ENCODE measurements at places on chromosomes 5 and 9.

- DNase-seq: no peak
These were observed 89.7 kb downstream of the KCNT1 start for GRCh38 chr9:135791431-135792267.

- DNase-seq: no peak
These were observed 11.0 kb downstream of the TRIO start for GRCh38 chr5:14153932-14154731.

GRCh38 chr9:12640866-12641636 is 52.1 kb upstream of the TYRP1 start:
- no peak for DNase-seq

DNA sequence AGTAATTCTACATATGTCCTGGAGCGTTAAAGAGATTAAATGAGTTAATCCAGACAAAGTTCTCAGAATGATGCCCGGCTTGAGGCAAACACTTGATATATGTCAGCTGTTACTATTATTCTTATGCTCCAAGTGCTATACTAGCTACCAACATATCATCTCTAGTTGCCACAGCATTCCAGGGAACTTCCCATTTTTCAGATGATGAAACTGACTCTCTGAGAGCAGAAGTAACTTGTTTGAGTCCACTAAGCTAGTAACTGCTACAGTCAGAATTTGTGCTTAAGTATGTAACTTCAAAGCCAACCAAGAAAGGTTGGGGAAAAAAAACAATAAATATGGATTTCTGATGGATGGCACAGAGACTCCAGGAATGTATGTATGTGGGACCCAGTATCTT is 98.1 kb downstream of the CDK5RAP2 start:
- peak; percentile 87 for DNase-seq

DNA sequence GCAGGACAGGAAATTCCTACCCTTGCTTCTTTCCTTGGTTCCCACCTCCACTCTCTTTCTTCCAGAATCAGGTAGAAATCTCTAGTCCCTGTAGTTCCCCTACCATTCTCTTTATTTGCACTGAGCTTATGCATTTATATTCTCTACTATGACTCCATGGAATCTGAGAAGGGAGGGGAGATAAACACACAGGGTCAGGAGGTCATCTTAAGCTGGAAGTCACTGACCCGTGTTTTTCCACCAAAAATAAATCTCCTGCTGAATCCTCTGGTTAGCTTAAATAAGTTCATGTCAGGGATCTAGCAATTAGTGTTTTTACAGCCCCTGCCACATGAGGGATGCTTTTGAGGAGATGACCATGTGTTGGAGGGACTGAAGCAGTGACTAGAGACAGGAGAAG is 3.7 kb downstream of the ACTL7B start:
- DNase-seq: no peak

GRCh38 chr5:116544531-116545241 is 29.9 kb downstream of the SEMA6A start:
- DNase-seq: no peak

GRCh38 chr9:69857131-69857530 is 36.5 kb downstream of the CFAP95 start:
- no peak for DNase-seq

DNA sequence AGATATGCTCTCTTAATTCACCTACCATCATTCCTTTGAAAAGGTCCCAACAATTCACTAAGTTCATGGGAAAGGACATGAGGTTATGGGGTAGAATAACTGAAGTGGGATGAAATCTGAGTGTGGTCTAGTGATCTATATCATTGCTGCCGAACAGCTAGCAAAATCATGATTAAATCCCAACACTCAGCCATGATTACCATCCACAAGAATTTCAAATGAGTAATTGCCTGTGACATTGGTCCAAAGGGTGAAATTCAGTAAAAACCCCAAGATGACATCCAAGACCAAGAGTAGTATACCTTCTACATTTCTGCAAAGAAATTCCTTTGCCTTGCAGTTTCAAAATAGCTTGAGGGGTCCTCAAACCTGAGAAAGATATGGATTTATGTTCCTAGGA is 225.6 kb downstream of the SPOCK1 start:
- no peak for DNase-seq

DNA sequence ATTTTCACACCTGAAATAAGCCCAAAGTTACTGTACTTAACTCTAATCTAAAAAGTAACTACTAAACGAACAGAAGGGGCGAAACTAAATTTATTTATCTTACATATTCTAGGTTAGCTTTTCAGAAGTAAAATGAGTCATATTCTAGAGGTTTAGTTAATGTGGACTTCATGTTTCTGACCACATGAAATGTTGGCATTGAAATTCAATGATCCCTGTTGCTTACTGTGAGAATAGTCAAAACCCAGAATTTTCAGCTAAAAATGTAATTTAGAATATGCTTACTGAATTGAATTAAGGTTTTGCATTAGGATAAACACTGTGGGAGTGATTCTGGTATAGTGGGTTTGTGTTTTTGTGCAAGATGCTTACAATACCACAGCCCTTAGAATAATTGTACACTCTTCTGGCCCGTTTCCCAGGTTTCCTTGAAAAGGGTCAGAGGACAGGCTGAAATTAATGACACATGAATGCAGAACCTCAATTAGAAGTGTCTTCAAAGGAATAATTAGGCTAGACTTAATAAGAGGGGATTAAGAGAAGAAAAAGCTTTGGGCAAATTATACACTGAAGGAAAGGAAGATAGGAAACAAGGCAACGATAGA is 1.4 kb upstream of the SNX18 start:
- DNase-seq: no peak

DNA sequence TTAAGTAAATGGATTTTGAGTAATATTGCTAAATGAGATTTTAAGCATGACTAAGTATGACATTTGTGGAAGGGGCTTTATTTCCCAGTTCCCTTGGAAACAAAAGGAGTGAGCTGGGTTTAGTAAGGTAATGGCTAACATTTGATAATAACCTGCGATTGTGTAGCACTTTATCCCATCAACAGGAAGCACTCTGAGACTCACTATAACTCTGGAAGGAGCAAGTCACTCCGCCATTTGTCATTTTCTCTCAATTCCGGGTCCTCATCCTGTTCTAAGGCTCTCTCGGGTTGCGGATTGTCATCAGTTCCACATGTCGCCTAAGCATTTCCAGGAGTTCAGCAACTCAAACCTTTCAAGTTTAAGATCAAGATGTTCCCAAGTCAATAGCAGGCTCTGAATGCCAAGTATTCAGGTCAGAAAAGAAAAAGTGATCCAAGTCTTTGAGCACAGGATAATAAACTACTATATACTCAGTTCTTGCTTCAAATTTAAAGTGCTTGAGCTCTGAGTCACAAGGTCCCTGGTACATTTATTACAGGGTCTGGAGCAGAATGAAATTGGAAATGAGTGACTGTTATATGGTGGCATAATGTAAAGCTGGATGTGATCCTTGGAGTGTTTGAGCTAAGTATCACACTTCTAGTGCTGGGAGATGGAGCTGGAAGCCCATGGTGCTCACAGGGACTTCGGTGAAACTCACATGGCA is 39.3 kb downstream of the CAPSL start:
- no peak for DNase-seq

- DNase-seq: no peak
These were observed 96.3 kb upstream of the VCAN start for GRCh38 chr5:83375049-83375745.

GRCh38 chr5:145680169-145680568 is 155.0 kb downstream of the PRELID2 start:
- DNase-seq: no peak

GRCh38 chr9:111691672-111692329 is 30.4 kb downstream of the GNG10 start:
- peak; percentile 65 for DNase-seq

DNA sequence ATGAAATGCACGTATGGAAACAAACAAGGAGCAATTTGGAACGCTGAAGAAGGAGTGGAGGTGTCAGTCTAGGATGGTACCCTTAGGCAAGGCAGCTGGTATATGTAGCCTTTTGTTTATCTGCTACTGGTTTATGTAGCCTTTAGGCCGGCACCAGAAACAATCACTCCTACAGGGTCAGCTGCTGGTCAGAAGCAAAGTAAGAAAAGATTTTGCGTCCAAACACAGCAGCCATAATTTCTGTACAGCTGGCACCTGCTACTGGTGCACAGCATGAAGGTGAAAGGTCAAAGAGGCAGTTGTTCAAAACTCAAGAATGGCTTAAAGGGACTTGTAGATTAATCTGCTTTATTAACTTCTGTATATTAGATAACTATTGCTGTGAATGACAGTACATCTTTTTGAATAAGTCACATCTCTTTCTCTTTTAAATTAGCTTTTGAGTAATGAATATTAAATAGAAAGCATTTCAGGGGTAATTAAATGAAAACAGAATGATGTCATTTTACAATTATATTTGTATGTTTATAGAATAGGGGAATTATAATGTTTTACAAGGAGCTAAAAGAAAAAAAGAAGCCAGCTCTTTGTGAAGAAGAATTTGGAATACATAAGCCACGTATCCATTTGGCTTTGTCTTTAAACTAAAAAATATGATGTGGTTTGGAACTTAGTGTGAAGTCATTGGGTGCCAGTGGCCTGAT is 33.1 kb upstream of the TLX3 start:
- DNase-seq: no peak

DNA sequence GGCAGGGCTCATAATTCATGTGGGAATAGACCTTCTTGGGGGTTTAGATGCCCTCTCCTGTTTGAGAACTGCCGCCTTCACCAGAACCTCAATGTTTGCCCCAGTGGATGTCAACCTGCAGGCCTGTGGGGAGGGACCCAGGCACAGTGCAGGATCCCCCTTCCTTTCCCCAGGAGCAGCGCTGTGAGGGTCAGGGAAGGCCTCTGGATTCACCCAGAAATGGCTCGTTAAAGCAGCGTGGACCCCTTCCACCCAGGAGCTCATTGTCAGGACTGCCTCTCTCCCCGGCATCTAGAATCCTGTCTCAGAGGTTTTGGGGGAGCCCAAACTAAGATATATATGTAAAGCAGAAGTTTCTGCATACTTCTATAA is 188.3 kb downstream of the GADD45G start:
- DNase-seq: no peak

DNA sequence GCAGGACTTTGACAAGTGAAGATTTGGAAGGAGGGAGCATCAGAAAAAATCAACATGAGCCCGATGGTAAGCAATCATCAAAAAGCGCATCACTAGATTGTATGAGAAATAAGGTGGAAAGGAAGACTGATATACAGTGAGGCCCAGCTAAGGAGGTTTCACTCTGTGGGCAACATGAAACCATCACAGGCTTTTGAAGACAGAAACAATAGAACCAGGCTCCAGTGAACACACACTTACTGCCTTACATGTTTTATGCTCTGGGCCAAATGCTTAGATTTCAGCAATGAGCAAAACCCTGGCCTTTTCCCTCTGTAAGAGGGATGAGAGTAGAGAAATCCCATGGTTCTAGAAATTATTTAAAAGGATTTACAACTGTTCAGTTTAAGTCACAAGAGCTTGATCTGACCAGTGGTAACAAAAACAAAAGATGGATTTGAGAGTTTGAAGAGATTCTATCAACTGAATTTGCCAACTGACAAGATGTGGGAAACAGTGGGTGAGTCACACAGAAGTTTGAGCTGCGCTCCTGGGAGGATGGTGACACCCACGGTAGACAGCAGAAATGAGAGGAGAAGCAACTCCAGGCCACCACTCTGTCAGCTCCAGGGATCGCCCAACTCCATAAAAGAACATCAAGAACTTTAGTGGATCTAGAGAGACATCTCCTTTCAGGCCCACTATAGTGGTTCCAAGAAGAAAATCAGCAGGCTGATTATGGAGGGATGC is 261.8 kb downstream of the MCTP1 start:
- DNase-seq: peak; percentile 67

- DNase-seq: no peak
These were observed 46.8 kb downstream of the FBN2 start for GRCh38 chr5:128491291-128491690.

DNA sequence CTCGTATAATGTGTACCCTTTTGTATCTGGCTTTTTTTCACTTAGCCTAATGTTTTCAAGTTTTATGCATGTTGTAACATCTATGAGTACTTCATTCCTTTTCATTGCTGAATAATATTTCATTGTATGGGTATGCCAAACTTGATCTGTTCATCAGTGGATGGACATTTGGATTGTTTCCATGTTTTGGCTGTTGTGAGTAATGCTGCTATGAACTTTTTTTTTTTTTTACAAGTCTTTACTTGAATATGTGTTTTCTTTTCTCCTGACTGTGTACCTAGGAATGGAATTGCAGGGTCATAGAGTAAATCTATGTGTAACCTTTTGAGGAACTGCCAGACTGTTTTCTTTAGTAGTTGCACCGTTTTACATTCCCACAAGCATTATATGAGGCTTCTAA is 52.4 kb downstream of the MTREX start:
- DNase-seq: no peak

- no peak for DNase-seq
These were observed 388.0 kb upstream of the PIK3R1 start for GRCh38 chr5:67827541-67827940.

- DNase-seq: no peak
These were observed 237.5 kb upstream of the ADRA1B start for GRCh38 chr5:159678657-159679392.

GRCh38 chr9:2559192-2560152 is 62.1 kb upstream of the VLDLR start:
- no peak for DNase-seq

GRCh38 chr9:129640086-129640870 is 1.7 kb downstream of the ASB6 start:
- peak; percentile 77 for DNase-seq

GRCh38 chr9:97316904-97317303 is 9.4 kb downstream of the CCDC180 start:
- DNase-seq: no peak

DNA sequence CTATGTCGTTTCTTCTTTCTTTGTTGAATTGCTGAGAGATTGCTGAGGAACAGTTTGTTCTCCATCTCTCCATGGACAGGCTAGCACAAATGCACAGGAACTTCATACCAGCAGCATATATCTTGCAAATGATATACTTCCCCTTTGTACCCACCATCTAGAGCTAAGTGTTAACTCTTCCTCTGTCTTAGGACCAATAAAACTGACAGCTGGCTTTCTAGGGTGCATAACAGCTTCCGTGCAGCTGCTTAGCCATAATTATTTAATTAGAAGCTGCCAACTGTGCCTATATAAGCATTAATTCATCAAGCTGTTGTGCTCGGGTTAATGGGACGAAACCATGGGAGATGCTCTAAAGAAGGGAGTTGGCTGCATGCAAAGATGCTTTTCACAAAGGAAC is 38.7 kb downstream of the KCTD16 start:
- DNase-seq: no peak

DNA sequence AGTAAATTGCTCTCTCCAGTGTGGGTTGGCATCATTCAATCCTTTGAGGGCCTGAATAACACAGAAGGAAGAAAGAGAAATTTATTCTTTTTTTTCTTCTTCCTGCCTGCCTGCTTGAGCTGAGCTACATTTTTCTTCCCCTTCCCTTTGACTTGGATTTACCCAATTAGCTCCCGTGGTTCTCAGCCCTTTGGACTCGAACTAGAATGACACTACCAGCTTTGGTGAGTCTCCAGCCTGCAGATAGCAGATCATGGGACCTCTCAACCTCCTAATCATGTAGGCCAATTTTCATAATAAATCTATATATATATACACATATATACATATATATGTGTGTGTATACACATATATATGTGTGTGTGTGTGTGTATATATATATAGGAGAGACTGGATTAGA is 128.6 kb downstream of the ISOC1 start:
- no peak for DNase-seq

Measured in inflammatory macrophage treated with lipopolysaccharide for 1 hour (primary cell).